ENCODE measurements at places on chromosomes 2 and 18.

DNA sequence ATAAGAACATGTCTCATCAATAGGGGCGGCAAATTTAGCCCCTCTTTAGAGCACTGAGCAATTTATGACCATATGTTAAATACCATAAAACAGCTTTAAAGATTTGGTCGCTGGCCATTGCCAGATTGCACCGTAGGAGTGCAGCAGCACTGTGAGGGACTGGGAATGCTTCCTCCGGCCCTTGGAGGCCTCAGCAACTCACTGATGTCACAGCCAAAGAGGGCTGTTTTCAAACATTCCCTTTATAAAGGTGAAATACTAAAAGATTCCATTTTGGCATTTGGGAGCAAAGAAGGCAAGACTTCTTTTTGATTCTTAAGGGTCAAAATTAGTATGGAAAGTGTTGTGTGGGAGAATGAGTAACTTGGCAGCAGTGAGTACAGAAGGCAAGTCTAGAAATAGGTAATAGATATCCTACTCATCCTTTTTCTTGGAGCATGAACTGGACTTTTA, 63.7 kb downstream of the BABAM2 start:
- DNase-seq = no peak

- no peak for DNase-seq
Measured at GRCh38 chr2:79862756-79863155, 349.9 kb downstream of the CTNNA2 start.

- no peak for DNase-seq
Measured at GRCh38 chr2:24985511-24985910, 13.8 kb upstream of the DNAJC27 start.

- no peak for DNase-seq
Measured at GRCh38 chr18:36066686-36067054, 689 bp downstream of the RPRD1A start.

DNA sequence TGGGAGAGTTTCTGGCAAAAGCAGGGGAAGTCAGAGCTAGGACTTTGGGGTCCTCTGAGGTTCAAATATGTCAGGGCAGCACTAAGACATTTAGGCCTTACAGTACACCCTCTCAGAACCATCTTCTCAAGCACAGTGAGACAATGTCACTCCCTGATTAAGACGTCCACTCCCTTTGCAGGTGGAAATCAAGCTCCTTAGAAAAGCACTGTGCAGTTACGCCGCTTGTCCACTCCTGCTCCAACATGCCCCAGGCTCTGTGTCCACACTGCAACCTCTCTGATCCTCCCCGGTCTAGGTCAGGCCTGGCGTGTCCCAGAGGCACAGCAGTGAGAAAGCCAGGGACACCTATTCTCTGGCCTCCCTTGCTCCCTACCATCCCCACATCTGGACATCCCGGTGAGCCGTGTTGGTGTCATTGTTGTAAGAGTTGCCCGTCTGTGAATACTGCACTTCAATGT, 528.6 kb upstream of the ID2 start:
- no peak for DNase-seq

DNA sequence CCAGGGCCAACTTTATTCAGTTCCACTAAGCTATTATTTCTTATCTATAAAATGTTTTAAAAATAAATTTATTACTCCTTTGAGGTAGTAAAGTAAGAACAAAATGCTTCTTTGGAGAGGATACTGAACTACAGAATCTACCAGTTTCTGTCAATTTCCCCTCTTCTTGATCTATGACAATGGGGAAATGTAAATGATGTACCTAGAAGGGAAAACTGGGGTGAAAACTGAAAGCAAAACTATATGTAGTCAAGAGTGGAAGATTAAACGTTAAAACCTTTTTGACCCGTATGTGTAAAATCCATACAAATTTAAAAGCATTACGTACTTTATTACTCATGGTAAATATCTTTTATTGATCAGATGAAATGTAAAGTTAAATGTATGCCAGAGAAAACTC, 1287.8 kb upstream of the TMEFF2 start:
- DNase-seq = no peak

GRCh38 chr2:128474036-128474955, 155.6 kb upstream of the HS6ST1 start:
- no peak for DNase-seq

DNA sequence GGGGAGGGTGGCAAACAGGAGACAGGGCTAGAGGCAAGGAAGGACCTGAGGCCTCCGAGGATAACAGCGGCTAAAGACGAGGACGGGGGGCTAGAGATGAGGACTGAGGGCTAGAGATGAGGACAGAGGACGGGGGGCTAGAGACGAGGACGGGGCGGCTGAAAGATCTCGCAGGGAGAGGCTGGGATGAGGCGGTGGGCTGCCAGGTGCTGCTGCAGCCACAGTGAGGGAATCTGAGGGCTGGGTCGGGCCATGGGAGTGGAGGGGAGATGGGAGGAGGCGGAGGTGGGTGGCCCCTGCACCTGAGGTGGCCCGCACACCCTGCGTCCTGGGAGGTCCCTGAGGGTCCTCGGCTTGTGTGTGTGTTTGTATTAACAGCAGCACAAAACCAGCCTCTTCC, 350.2 kb upstream of the SALL3 start:
- DNase-seq = no peak

DNA sequence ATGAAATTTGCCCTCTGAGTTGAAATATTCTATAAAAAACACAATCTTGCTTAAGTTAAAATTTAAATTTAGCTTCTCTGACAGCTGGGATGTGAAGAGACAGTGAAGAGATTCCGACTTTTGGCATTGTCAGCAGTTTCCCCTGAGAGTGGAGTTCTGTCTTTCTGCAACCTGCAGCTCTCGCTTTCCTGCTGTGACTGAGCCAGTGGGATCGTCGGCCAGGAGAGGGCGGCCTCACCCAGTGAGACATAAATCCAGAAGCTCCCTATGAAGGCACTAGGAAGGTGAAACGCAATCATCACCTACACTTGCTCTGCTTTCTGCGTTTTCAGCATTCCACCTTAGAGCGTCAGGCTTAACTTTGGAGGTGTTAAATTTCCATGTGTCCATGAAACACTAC, 75.4 kb upstream of the HNMT start:
- peak; percentile 37 for DNase-seq

DNA sequence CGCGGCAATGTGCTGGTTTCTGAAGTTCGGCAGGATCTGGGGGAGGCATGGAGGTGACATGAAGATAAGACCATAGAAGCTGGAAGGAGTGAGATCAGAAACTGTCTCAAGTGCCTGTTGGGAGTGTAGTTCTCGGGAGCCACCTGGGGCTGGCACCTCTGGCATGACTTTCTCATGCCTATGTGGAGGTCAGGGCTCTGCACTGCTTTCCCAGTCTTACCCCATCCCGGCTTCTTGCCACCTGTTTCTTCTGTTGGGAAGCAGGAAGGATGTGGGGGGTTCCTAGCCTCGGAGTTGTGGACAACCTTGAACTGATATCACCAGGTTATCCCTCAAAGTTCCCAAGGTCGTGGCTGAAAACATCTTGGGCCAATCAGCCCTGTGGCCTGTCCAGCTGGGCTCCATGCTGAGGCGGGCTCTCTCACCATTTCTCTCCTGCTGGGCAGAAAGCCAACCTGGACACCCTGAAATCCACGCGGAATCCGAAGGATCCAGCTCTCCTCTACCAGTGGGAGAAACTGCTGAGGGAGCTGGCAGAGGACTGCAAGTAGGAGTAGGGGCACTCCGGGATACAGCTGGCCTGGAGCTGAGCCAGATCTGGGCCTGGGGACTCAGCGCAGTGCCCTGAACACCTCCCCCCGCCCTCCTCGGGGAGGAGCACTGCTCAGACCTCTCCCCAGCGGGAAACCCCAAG, 42.5 kb downstream of the FER1L5 start:
- DNase-seq = no peak

GRCh38 chr2:60438131-60438530, 115.3 kb downstream of the BCL11A start:
- DNase-seq = no peak

DNA sequence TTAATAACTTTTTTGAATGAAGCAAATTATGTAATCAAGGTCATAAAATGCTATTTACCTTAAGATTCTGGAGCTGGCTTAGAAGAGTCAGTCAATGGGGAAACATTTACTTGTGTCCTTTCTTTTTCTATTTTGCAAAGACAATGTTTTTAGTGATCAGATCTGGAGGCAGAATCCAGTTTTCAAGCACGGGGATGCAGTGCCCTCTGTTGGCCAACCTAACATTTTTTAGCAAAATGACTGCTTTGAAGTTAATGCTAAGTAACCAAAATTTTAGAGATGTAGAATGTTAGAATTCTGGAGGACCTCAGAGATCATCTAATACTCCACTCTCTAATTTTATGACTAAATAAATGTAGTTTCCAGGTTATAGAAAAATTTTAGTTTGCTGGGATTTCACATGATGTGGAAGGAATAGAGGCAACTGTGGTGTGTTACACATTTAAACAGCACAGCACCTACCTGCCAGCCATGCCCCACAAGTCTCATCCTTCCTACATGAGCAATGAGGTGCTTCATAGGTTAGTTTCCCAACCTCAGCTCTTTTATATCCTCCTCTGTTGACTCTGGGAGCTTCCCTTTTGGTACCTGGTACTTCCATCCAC, 23.6 kb upstream of the SLC9A4 start:
- DNase-seq = peak; percentile 15

DNA sequence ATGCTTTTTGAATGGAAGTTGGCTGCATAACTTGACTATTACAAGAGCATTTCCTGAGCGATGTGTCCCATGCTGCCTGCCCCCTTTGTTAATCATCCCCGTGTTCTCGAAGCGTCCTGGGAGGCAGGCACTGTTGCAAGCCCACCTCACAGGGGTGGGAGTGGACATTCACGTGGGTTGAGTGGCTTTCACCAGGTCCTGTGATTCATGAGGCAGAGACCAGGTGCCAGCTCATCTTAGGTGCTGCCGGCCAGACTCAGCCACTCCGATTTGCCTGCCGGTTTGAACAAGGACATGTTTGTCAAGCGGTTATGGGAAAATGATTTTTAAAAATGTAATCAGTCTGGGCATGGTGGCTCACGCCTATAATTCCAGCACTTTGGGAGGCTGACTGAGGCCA, 112.5 kb downstream of the ZNF532 start:
- DNase-seq = no peak

- no peak for DNase-seq
Measured at GRCh38 chr2:78979380-78980151, 45.9 kb upstream of the REG3G start.

Measured in foreskin keratinocyte (primary cell).